ENCODE measurements at places on chromosomes 3 and 15.

DNA sequence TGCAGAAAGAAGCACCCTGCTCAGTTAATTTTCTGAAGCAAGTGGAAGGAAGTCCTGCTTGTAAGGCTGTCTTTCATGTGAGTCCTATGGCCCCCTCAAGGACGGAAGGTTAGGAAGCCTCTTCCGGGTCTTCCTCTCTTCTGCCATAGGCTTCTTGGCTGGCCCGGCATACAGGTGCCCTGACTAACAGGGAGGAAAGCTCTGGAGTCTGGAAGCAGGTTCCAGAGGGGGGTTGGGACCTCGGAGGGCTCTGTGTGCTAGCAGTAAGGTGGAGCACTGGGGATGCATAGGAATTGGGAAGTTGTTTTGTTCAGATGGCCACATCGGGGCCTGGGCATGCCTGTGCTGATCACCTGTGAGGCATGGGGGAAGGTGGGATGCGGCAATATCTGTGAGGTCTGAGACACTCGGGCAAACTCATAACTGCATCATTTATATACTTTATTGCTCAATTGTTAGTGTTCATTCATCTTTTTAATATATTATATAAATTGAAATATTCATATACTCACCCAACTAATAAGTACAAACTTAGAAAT lies 49.6 kb downstream of the TRAK1 start:
- DNase-seq = no peak

DNA sequence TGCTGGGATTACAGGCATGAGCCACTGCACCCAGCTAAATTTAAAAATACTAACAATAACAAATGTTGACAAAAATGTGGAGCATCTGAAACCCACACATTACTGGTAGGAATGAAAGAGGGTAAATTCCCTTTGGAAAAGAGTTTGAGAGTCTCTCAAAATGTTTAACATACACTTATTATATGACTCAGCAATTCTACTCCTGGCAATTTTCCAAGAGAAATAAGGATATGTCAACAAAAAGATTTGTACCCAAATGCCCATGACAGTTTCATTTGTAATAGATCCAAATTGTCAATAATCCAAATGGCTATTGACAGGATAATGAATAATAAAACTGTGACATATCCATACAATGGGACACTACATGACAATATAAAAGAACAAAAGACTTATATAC lies 9.0 kb downstream of the HCLS1 start:
- no peak for DNase-seq

GRCh38 chr3:51719410-51720025 lies 12.7 kb downstream of the GRM2 start:
- DNase-seq = no peak

DNA sequence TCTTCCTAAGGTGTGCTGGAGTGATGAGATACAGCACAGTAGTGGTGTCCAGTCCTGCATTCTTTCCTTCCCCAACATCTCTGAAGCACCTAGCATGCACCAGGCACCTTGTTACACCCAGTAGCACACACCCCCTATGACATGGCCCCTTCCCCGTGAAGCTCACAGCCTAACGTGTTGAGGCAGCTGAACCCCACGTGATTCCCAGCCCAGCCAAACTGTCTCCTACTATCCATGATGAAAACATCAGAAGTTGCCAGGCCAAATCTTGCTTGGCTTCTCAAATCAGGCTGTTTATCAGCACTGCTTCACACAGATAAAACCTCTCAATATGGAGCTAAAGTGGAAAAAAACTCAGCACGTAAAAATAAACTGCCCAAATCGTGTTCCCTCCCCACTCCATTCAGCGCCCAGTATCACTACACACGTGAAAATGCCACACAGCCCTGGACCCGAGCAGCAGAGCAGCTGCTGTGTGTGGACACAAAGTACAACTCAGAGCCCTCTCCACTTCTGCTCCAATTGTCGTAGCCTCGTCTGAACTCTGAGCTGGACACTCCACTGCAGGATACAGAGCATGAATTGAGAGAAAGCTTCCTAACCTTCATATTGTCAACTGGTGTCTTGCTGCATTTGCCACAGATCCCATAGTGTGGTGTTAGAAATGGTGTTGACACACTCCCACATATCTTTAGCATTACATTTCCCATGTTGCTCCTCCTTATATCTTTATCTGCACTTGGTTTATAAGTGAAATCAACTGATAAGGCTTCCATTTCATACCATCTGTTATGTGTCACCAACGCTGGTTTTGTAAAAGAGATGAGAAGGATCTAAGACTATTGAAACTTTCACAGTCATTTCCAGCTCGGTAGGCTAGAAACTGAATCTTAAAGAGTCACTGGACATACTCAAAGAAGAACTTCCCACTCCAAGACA lies 279.8 kb downstream of the RORA start:
- no peak for DNase-seq

- DNase-seq = no peak
Measured at GRCh38 chr15:51448622-51449399, 107.4 kb downstream of the GLDN start.

DNA sequence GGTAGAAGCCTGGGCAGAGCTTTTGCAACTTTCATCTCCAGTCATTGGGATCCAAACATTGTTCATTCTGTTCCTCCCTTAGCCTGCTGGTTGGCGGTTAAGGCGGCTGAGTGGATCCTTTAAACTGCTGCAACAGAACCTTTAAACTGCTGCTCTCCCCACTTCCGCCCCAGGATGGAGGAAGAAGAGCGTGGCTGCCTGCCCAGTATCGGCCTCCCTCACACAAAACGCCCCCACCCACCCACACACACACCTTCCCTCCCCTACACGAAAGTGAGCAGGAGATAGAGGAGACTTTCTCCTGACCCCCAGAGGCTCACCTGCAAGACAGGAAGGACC lies 460 bp upstream of the ZMAT3 start:
- DNase-seq = no peak

DNA sequence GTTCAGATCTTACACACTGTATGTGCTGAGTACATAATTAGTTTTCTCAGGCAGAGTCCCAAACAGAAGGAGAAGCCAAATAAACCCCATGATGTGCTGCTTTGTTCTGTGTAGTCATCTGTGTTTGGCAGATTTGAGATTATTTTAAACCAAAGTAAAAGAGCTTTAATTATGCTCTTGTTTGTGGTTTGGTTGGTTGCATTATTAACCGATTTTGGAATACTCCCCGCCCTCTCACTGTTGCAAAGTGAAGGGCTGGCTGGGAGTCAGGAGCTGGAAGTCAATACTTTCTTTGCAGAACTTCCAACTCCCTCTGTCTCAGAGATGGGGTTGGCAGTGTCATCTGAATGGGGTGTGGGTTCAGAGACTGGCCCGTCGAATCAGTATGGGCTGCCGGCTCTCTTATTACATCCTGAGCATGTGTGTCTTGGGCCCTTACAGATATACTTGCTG lies 34.4 kb downstream of the SLCO3A1 start:
- no peak for DNase-seq

DNA sequence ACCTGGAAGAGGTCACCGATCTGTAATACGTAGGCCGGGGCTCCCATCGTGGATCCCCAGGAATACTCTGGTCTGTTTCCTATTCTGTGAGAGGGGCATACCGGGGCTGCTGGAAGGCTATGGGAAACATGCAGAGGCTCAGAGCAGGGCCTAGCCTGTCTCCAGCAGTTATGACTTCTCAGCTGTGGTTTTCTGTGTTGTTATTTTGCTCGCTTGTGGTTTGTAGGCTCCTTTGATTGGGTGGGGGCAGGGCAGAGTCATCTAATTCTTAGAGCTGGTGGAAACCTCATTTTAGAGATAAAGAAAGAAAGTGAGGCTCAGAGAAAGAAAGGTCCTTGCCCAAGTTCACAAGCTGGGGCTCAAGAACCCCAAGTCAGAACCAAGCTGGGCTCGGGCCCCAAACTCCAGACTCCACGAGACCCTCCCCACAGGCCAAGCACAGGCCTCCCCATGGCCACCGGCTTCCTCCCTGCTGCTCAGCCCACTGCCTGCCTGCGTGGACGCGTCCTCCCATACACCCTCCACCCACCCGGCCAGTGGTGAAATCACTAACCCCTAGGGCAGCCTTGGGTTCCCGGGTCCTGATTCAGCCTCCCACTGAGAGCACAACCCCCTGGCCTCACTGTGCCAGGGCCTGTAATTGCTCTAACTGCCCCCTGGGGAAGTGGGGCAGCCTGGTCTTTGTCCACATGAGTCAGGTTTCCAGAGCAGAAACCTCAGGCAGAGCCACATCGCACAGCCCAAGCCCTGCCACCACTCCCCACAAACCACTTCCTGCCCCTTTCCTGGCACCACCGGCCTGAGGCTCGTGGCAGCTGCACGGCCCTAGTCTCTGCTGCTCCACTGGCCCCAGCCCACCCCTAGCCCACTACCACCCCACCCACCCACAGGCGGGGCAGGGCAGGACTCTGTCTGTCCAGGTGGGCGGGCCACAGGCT lies 270.8 kb downstream of the UACA start:
- DNase-seq = peak; percentile 51

DNA sequence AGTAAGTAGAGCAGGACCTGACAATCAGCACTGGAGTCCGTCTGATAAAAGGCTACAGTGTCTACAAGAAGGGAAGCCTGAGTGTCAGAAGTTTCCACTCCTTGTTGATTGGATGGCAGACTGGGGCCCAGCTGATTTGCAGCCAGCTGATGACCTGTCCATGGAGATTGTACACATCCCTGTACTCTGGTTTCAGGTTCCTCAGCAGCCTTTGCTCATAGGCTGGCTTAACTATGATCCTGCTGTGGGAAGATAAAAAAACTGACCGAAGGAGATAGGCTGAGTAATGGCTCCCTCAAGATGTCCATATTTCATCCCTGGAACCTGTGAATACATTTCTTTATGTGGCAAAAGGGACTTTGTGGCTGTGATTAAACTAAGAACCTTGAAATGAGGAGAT lies 11.7 kb upstream of the LACTB start:
- no peak for DNase-seq

GRCh38 chr3:126212620-126213378 lies 32.4 kb upstream of the ALDH1L1 start:
- no peak for DNase-seq

GRCh38 chr3:43288850-43289249 lies 2.5 kb downstream of the SNRK start:
- DNase-seq = no peak

DNA sequence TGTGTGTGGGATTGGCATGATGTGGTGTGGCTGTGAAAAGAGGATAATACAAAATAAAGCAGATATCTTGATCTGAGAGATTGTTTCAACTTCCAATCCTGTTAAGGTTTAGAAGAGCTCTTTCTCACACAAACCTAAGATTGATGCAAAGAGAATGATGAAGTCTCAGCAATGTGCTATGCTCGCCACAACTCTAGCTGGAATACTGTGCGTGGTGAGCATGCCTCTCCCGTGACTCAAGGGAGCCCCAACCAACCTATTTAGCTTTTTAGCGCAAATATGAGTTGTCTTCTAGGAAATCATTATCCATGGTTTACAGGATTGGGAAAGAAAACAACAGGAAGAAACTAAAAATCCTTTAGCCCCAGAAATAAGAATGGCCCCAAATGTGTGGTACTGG lies 28.5 kb downstream of the BTLA start:
- DNase-seq = no peak

DNA sequence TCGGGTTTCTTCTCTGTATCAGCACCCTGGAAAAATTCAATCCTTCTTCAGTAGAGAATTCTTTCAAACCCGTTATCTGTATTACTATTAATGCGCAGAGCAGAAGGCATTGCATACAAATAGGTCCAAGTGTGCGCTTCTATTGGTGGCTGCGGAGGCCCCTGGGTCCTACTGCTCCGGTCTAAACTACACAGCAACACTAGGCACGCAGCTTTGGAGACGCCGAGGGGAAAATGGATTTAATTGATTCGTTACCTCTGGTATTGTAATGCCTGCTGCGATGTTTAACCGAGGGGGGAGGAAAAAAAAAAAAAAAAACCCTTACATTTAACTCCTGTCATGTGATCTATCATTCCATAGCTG lies at the start of gene ROBO1:
TSS of gene ROBO1 (minus strand) at position 94 of the 363 bp plus-strand sequence.
- DNase-seq = no peak

DNA sequence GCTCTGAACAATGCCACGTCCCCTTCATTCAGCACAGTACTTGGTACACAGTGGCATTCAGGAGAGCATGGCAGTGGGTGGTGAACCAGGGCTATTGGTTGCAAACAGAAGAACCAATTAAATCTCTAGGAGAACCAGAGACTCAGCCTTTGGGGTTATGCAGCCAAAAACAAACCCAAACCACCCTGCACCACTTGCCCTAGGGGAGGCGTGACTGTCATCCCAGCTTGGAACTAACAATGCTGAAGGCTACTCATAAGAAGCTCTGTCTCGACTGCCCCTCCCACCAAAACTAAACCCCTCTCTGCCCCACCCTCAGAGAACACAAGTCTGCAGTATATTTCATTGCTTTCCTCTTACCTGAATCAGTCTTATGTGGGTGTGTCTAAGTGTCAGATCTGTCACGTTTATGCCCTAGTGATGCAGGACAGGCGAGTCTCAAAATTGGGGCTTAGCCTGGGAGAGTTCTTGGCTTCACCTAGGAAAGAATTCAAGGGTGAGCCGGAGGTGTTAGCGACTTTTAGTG lies 15.2 kb upstream of the KLHL40 start:
- DNase-seq = no peak

GRCh38 chr3:187695449-187695848 lies 6.9 kb downstream of the RTP2 start:
- DNase-seq = no peak

DNA sequence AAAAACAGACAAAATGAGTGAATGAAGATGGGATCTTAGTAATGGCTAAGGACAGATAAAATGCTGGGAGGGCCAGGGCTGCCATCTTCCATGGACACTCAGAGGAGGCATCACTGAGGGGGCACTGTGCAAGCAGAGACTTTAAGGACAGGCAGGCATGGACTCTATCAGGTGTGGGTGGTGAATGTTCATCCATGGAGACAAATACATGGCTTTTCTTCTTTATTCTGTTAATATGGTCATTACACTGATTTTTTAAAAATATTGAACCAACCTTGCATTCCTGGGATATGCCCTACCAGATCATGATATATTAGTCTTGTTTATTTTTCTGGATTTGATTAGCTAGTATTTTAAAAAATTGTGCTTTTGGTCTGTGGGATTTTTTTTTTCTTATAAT lies 12.2 kb downstream of the NUP210 start:
- no peak for DNase-seq

- DNase-seq = no peak
Measured at GRCh38 chr15:82298520-82298919, 35.9 kb downstream of the SAXO2 start.

GRCh38 chr3:50390508-50391224 lies 31.3 kb upstream of the TMEM115 start:
- no peak for DNase-seq

DNA sequence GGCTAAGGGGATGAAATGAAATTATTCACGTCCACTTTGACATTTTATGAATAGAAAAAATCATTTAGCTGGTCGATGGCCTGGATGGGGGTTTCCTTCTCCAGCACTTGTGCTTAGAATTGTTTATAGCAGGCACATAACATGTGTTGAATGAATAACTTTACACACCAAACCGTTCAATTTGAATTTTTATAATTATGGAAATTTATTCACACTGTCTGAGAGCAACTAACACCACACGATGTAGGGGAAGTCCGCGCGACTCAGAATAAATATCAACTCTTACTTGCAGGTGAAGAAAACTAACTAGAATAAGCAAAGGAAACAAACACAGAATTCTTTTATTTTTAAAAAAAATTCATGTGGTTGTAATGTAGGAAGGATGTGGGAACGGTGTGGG lies 81.3 kb downstream of the MINAR1 start:
- no peak for DNase-seq

- DNase-seq = no peak
Measured at GRCh38 chr3:148500881-148501280, 196.8 kb upstream of the AGTR1 start.

GRCh38 chr3:47407896-47408838 lies 27.3 kb downstream of the PTPN23 start:
- DNase-seq = no peak

GRCh38 chr3:78221300-78221699 lies 1181.4 kb downstream of the ROBO2 start:
- no peak for DNase-seq

All from SK-MEL-5 (cell line).